ENCODE measurements at places on chromosomes 1 and 21.

DNA sequence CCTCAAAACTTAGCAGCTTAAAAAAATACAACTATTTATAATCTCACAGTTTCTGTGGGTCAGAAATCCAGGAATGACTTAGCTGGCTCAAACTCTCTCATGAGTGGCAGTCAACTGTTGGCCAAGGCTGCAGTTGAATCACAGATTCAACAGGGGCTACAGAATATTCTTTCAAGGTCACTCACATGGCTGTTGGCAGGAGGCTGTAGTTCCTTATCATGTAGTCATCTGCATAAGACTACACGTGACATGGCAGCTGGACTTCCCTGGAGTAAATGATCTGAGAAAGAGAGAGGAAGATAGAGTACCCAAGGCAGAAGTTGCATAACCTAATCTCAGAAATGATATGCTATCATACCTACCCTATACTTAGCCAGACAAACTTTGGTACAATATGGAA is 75.2 kb upstream of the TSPAN2 start:
- DNase-seq, result no peak

- DNase-seq, result no peak
Measured at GRCh38 chr1:228337031-228337564, 69.5 kb downstream of the TRIM11 start.

DNA sequence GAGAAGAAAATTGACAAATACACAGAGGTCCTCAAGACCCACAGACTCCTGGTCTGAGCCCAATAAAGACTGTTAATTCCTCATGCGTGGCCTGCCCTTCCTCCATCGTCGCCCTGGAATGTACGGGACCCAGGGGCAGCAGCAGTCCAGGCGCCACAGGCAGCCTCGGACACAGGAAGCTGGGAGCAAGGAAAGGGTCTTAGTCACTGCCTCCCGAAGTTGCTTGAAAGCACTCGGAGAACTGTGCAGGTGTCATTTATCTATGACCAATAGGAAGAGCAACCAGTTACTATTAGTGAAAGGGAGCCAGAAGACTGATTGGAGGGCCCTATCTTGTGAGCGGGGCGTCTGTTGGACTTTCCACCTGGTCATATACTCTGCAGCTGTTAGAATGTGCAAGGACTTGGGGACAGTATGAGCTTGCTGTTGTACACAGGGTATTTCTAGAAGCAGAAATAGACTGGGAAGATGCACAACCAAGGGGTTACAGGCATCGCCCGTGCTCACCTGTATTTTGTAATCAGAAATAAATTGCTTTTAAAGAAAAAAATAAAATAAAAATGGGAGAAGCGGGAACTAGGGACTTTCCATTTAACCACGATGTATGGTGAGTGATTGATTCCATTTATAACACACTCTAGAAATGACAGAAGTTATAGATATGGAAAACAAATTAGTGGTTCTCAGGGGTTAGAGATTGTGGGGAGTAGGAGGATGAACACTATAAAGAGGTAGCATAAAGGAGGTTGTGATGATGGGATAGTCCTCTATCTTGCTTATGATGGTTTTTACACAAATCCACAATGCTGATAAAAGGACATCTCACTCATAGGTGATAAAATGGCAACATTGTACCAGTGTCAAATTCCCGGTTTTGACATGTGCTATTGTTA is 244.7 kb downstream of the MRPL39 start:
- DNase-seq, result no peak

DNA sequence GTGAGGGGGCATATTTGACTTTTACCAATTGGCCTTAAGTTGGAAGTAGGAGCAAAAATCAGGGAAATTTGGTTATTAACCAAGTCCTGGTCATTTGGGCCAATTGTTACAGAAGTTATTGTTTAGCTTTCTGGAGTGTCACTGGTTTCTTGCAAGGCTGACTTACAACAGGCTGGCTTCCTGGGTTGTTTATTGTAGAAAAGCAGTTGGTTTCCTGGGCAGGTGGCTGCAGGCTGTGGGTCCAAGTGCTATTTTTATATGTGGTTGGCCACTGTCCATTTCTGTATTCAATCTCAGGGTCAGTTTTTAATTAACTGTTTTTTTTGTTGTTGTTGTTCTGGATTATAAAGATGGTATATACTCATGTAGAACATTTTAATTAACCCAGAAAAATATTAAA is 174.1 kb downstream of the KCNJ6 start:
- DNase-seq, result no peak

- DNase-seq, result no peak
Measured at GRCh38 chr1:171279678-171280077, 31.4 kb downstream of the FMO1 start.

DNA sequence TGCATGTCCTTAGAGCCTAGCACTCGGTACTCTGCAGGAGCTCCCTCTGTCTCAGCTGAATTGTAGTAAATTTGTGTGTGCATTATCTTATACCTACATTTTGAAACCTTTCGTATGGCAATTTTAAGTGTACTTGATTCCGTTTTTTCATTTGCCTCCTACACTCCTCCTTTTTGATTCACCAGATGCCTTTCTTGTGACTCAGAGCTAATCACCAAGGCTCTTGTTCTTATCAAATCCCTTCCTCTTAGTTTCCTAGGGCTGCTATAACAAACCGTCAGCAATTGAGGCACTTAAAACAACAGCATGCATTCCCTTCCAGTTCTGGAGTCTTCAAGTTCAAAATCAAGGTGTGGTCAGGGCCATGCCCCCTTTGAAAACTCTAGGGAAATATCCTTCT is 261.0 kb downstream of the ASTN1 start:
- no peak for DNase-seq

- DNase-seq, result no peak
Measured at GRCh38 chr1:99869304-99869703, 19.1 kb downstream of the AGL start.

DNA sequence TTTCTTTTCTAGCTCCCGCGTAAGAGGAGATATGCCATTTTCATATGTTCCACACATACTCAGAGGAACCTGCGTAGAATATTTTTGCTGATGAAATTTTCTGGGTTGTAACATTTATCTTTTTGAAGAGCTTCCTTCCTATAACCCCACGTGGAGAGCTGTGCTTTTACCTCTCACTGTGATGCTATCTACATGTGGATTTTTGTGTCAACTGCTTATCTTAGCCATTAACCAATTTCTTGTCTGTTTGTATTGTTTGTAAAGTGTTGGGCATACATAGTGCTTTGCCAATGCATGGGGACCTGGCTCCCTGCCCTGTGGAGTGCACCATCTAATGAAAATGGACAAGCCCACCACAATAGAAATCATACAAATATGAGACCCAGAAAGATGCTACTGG is 266.1 kb downstream of the TNR start:
- DNase-seq, result no peak

- no peak for DNase-seq
Measured at GRCh38 chr1:201731592-201731991, 97.4 kb upstream of the IPO9 start.

DNA sequence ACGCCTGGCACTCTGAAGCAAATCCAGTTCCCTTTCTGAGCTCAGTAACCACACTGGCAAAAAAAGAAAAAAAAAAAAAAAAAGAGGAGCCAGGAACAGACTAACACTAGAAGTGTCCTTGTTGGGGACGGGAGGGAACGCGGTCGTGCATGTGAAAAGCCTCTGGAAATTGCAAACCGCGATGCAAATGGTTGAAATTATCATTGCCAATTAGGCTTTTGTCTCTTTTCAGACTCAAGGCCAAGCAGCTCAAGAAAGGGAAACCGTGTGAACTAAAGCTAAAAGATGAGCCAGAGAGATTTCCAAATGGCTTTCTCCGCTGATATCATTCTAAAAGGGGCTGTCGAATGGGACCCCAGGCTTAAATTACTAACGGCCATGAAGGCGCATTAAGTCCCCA is 13.5 kb downstream of the TRABD2B start:
- no peak for DNase-seq

GRCh38 chr21:43191521-43191920 is 22.7 kb downstream of the CRYAA start:
- DNase-seq, result no peak

- no peak for DNase-seq
Measured at GRCh38 chr1:232174306-232174705, 455.6 kb downstream of the SIPA1L2 start.

- DNase-seq, result no peak
Measured at GRCh38 chr1:241654019-241654418, 1.9 kb downstream of the WDR64 start.

GRCh38 chr1:51734896-51735745 is 118.2 kb downstream of the OSBPL9 start:
- DNase-seq, result no peak

GRCh38 chr1:27018316-27018715 is 5.7 kb upstream of the TENT5B start:
- DNase-seq, result no peak
